ENCODE measurements at places on chromosomes 11 and 22.

- DNase-seq, result no peak
Observed at GRCh38 chr22:27778294-27779090, 23.1 kb downstream of the MN1 start.

GRCh38 chr11:19828382-19829108 lies 115.9 kb downstream of the NAV2 start:
- no peak for DNase-seq

GRCh38 chr11:31001427-31001826 lies 368.1 kb downstream of the DCDC1 start:
- DNase-seq, result no peak

DNA sequence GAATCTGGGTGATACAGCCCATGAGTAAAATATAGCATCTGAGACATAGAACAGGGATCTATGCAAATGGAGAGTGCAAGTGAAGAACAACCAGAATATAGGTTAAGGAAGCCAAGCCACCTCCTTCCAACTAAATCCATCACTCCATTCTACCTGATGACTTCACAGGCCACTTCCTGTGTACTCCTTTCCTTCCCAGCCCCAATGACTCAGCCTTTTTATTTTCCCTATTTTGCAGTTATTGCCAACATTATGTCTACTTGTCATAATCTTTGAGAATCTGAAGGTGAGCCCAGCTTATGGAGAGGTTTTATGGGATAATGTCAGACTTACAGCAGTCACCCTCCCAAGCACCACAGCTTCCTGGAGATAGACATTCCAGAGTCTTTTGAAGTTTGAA lies 1.4 kb upstream of the OR52M1 start:
- DNase-seq, result no peak

DNA sequence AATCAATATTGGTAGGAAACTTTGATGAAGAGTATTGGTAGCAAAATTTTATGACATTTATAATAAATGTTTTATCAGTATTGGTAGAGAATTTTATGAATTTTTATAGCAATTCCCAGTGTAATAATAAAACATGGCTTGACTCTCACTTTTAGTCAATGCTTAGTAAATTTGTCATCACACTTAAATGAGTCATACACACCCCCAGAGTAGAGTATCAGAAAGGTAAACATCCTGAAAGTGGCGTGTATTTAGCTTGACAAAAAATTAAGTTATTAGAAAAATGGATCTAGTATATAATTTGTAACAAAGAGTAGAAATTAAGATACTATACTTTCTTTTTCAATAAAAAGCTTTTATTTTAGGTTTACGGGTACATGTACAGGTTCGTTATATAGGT lies 2.6 kb downstream of the MS4A3 start:
- no peak for DNase-seq

GRCh38 chr11:2177076-2177475 lies 5.5 kb upstream of the TH start:
- no peak for DNase-seq

GRCh38 chr11:66012371-66012945 lies 650 bp downstream of the CST6 start:
- DNase-seq, result no peak

DNA sequence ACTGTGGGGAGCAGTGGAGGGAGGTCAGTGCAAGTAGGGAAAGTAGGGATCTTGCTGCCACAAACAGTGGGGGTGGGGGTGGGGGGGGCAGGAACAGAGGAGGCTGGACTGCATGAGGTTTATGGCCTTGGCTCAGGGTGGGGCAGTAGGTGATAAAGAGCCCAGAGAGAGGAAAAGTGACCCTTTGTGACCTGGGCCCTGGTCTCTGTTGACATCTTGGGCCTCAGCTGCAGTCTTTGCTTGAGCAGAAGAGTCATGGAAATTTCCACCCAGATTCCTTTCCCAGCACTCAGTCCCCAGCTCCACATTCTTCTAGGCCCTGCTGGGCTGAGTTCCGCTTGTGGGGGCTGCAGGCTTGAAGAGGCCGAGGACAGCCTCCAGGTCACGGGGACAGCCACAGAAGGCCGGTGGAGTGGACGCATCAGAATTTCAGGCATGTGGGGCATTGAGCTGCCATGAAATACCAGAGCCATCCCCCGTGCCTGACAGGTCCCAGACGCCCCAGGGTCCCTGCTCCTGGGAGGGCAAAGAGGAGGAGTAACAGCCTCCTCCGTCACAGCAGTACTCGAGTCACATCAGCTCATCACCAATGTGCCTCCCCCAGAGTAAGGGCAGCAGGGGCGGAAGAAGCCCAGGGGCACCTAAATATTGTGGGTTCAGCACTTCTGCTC lies 9.7 kb upstream of the MALAT1 start:
- no peak for DNase-seq

All from kidney glomerular epithelial cell (primary cell).